ENCODE measurements at places on chromosomes 4 and X.

GRCh38 chr4:85736571-85736970 lies 261.6 kb downstream of the ARHGAP24 start:
- no peak for DNase-seq

DNA sequence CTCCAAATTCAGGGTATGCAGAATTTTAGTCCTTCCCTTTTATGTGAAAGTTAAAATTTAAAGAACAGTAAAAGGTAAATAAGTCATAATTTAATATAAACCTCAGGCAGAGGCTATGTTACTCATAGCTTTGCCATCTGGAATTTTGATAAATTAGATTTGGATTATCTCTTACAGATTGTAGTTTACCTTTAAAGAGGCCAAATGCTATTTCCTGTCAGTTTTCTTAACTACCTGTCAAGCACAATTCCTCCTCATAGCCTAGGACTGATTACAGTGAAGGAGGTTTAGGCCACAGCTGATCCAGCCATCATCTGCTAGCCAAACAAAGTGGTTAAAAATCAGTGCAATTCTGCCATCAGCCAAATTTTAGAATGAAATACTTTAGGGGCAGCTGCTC lies 128.1 kb downstream of the MFAP3L start:
- no peak for DNase-seq

GRCh38 chrX:104195489-104196084 lies 29.3 kb downstream of the FAM199X start:
- DNase-seq = no peak

DNA sequence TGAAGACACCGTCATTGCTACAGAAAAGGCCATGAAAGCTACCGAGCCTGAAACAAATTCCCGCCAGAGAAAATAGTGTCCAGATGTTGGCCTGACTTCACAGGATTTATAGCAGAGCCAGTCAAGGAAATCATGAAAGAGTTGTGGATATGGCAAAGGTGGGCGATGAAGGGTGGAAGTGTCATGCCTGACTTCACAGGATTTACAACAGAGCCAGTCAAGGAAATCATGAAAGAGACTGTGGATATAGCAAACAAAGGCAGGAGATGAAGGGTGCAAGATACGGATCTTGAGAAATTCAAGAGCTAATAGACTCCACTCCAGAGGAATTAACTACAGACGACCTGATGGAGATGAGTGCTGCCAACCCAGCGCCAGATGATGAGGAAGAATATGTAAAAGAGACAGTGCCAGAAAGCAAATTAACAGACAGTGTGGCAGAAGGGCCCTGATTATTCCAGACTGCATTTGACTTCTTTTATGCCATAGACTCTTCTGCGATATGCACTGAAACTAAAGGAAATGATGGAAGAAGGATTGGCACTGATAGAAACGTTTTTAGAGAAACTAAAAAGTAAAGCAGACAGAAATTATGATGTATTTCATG lies 17.2 kb downstream of the TRMT44 start:
- no peak for DNase-seq

- DNase-seq = no peak
Measured at GRCh38 chr4:188596021-188596420, 456.8 kb downstream of the TRIML1 start.

GRCh38 chr4:119135721-119136121 lies at the start of gene MYOZ2:
TSS of gene MYOZ2 (plus strand) at chr4:119135832. CDS start at chr4:119136526, 694 bp downstream.
- no peak for DNase-seq

- DNase-seq = no peak
Measured at GRCh38 chr4:89788206-89789072, 48.5 kb downstream of the SNCA start.

DNA sequence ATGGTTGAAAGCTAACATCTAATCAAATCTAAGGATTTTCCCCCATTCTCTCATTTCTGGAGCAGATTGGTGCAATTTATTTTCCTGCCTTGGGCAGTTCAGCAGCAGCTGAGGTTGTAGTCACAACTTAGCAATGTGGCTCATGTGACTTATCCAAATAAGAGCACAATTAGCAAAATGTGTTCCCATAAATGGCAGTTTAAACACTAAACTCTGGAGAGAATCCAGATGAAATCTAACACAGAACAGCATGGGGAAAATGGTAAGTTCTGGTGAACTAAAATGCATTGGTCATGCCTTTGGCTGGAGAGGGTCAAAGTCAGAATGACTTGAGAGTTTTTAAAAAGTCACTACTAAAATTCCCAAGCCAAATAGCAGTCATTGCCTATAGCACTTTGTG lies 422.6 kb upstream of the DIPK2B start:
- DNase-seq = no peak

- no peak for DNase-seq
Measured at GRCh38 chr4:115770046-115770543, 656.7 kb upstream of the NDST4 start.

DNA sequence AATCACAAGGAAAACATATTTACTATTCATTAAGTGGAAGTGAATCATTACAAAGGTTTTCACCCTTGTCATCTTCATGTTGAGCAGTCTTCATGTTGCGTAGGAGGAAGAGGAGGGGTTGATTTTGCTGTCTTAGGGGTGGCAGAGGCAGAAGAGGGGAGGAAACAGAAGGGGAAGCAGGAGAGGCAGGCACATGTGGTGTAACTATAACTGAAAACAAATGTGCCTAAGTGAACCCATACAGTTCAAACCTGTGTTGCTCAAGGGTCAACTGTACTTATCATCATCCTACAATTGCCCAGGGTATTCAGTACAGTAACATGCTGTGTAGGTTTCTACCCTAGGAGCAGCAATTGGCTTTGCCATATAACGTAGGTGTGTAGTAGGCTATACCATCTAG lies 47.2 kb downstream of the SYNPO2 start:
- DNase-seq = no peak

DNA sequence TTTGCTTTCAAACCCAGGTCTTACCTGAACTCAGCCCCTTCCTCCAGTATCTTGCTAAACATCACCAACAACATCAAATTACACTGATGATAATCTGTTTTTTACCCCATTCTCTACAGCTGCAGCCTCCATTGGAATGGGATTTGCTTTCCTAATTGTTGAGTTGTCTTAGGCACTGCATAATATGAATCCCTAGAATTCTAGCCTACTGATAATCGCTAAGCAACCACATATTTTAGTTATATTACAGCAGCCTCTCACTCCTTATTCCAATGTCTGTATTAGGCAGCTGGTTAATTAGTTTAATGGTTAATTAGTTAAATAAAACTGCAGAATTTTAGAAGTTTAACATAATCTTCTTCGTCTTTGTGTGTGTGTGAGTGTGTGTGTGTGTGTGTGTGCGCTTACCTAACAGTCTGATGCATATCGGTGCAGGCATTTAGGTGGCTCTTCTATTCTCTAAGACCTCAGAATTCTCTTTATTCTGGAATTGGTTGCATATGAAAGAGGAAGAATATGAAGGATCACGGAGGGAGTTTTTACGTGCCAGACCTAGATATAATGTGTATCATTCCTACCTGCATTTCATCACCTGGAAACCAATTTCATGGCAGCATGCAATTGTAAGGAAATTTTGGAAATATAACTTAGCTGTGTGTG lies 5.3 kb upstream of the COMMD8 start:
- DNase-seq = no peak

GRCh38 chr4:74624351-74625151 lies 169.8 kb downstream of the BTC start:
- no peak for DNase-seq

- DNase-seq = no peak
Measured at GRCh38 chr4:129420637-129421036, 324.7 kb downstream of the C4orf33 start.

DNA sequence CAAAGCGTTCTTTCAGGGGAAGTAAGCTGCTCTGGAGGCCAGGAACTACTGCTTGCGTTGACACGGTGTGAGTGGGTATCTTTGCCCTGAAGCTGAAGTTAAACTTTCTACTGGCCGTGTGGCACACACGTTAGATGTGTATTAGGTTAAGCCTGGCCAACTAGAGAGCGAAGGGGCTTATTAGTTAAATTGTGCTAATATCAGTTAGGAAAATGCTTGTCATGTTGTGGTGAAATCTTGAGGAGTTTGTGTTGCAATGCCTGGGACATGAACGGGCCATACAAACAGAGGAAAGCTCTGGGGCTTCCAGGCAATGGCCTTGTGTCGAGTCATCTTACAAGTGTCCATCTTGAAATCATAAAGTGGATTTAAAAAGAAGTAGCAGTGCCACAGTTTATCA lies 62.6 kb downstream of the NSUN7 start:
- DNase-seq = no peak

GRCh38 chr4:74474345-74475090 lies 29.6 kb downstream of the AREG start:
- DNase-seq = no peak

- no peak for DNase-seq
Measured at GRCh38 chr4:88604978-88605678, 12.8 kb downstream of the HERC3 start.

DNA sequence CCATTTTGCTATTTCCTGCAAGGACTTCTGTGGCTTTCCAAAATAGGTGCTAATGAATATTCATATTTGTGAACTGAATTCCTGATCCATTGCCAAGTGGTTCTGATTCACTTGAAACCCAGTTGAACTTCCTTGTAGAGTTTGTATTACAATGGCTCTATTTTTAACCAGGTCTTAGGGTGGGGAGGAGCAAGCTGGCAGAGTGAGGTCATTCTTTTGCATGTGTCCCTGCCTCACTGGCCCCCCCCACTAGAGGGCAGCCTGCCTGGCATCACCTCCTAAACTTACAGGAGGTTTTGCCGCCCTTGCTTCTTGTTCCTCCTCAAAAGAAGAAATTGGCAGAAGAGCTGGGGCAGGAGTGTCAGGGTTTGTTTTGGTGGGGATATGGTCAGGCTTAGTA lies 10.5 kb downstream of the PTTG2 start:
- peak; percentile 45 for DNase-seq

GRCh38 chr4:88137112-88137511 lies 21.3 kb downstream of the ABCG2 start:
- no peak for DNase-seq

DNA sequence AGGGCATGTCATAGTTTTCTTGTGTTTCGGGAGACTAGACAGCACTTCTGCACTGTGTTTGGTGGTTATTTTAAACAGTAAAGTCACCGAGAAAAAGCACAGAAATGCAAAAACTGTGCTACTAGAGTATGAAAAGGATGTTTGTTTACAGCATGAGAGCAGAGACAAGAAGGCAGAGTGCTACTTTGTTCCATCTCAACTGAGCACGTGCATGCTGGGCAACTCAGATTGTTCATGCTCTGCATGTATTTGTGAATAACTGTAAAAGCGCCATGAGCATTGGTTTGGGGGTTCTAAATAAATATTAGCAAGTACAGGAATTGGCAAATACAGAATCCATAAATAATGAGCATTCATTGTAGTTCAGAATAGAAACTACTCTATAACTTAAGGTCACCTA lies 7.4 kb downstream of the EVC start:
- DNase-seq = no peak

DNA sequence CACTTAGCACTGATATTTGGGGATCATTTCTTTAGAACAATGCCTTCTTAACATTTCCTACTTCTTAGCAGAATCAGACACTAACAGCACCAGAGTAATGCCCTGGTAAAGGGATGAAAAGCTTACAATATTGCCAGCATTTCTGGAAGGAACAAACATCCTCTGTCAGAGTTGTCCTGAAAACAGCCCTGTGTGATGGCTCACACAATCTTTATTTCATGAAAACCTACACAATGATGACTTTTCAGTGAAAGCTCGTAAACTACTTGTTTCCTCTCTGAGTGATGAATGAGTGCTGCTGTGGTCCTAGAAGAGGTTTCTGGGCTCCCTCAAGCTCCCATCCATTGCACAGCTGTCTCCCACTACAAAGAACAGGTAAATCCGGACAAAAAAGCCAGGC lies 52.8 kb downstream of the GPC4 start:
- no peak for DNase-seq

GRCh38 chr4:139521754-139522401 lies 34.1 kb downstream of the SETD7 start:
- DNase-seq = no peak

DNA sequence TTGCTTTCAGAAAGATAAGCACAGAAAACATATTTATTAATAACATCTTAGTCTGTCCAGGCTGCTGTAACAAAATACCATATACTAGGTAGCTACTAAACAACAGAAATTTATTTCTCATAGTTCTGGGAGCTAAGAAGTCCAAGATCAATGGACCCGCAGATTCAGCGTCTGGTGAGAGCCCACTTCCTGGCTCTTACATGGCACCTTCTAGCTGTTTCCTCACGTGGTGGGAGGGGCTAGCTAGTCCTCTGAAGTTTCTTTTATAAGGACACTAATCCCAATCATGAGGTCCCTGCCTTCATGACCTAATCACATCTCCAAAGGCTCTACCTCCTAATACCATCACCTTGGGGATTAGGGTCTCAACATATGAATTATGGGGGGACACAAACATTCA lies 57.2 kb upstream of the AFF2 start:
- DNase-seq = no peak

DNA sequence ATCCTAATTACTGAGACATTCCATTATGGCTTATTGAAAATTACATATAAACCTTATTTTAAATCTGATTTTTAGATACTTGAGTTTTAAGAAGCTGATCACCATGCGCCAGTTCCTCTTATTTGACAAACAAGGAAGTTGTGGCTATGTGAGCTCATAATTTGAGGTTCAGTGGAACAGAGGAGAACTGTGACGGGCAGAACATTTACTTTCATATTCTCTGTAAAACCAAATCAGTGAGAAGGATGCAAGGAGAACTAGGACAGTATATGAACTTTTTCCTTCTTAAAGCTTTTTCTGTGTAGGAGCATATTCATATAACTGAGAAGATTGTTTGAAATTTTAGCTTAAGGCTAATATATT lies 25.3 kb downstream of the STIM2 start:
- DNase-seq = no peak

DNA sequence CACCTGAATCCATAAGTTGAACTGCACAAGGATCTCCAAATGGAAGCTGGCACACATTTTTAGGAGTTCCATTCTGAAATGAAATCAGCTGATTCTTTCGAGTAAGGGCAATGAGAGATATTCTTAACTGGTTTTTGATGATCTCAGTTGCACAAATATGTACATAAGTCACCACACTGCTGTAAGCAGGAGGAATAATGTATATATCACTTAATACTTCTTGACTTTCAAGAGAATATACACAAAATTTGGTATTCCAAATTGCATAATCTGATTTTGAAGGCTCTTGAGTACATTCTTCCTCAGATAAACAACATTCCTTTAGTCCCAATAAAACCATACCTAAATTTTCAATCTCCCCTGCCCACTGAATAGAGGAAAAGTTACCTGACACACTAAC lies 8.2 kb downstream of the FANCB start:
- no peak for DNase-seq

GRCh38 chr4:14410516-14410915 lies 591.8 kb upstream of the CPEB2 start:
- no peak for DNase-seq

Data from omental fat pad (tissue), 4 donors.